ENCODE measurements at places on chromosomes 2 and 18.

- DNase-seq: no peak
Observed at GRCh38 chr18:77495079-77495478, 245.4 kb downstream of the GALR1 start.

GRCh38 chr2:160390544-160391455 is 102.8 kb downstream of the RBMS1 start:
- no peak for DNase-seq

DNA sequence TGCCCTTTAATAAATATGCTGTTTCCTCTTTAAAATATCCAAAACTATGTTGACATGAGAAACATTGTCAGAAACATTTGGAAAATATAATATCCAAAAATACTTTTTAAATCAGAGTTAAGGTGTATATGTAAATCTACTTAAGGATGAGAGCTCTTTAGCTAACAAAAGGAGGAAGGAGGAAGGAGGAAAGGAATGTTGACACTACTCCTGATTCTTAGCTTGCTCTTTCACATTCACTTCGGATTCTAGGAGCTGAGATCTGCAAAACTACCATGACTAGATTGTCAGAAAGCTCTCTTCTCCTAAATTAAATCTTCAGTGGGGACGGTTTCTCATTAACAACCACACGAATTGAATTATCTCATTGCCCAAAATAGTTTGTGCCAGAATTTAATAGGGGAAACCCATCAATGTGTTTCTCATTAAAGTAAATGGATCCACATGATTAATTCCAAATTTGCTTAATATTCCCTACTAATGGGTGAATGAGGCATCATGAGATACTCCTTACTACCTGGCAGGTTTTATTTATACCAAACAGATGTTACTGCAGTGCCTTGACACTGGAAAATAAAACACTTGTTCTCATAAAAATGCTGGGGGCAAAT is 509.1 kb downstream of the MBD2 start:
- DNase-seq: no peak

- no peak for DNase-seq
Observed at GRCh38 chr2:179769323-179769722, 92.1 kb downstream of the ZNF385B start.

Data from NCI-H446 treated with DMSO at 0.1 percent for 48 hours (cell line).